GM23248 (cell line): ENCODE measurements at places on chromosomes 7 and 10.

- DNase-seq = no peak
These were observed 159.5 kb upstream of the ETV1 start for GRCh38 chr7:14148974-14149373.

DNA sequence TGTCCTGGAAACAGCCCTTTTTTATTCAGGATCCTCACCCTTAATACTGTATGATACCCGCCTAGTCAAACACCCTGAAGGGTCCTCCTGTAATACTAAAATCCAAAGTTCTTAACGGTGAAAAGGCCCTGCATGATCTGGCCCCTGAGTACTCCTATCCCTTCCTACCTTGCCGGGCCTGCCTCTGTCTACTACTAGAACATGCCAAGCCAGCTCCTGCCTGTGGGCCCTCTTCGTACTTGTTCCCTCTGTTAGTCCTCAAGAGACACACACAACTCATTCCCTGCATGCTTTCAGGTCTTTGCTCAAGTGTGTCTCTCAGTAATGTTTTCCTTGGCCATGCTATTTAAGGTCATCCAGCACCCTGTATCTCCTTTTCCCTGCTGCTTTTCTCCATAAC, 5.0 kb upstream of the WAPL start:
- no peak for DNase-seq

DNA sequence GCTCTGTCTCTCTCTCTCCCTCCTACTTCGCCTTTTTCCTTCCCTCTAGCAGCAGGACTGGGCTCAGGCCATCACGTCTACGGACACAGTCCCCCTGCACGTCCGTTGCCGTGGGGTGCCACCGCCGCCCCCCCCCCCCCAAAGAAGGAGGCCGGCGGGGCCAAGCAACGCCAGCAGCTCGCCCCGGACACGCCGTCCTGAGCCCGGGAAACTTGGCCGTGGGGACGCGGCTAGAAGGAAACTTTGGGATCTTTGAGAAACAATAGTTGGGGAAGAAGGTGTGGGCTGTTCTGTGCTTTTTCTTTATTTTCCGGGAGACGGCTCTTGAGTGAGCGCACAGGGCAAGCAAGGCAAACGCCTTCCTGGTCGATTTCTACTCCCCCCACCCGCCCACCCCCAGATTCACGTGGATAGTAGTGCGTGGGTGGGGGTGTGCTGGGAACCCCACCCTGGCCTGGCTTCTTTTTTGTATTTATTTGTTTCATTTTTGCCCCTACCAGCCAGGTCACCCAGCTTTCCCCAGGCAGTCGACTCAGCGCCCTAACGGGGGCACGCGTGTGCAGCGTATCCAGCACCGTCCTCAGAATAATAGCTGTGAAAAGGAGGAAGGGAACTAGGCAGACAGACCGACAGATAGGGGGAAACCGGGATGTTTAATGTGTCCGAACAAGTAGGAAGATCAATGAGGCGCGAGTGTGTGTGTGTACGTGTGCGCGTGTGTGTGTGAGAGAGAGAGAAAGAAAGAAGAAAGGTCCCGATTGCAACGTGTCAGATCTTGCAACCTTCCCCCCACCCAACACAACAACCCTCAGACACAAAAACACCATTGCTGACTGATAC, 1.4 kb downstream of the MXI1 start:
- peak; percentile 77 for DNase-seq

DNA sequence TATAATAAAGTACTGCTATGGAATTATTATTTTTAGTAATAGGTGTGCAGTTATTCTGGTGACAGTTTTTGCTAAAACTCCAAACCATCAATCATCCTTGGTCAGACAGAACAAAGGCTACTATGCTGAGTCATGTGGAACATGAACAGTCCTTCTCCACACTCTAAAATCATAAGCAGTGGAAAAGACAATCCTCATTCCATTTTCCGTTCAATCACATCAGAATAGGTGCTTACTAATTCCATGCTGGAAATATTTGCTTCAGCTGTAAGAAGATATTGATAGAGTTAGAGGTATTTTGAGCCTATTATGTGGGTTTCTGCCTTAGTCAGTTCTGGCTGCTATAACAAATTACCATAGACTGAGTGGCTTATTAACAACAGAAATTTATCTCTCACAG, 82.9 kb downstream of the FAM13C start:
- DNase-seq = no peak

- DNase-seq = peak; percentile 65
These were observed 218.3 kb downstream of the AHR start for GRCh38 chr7:17516771-17517170.

DNA sequence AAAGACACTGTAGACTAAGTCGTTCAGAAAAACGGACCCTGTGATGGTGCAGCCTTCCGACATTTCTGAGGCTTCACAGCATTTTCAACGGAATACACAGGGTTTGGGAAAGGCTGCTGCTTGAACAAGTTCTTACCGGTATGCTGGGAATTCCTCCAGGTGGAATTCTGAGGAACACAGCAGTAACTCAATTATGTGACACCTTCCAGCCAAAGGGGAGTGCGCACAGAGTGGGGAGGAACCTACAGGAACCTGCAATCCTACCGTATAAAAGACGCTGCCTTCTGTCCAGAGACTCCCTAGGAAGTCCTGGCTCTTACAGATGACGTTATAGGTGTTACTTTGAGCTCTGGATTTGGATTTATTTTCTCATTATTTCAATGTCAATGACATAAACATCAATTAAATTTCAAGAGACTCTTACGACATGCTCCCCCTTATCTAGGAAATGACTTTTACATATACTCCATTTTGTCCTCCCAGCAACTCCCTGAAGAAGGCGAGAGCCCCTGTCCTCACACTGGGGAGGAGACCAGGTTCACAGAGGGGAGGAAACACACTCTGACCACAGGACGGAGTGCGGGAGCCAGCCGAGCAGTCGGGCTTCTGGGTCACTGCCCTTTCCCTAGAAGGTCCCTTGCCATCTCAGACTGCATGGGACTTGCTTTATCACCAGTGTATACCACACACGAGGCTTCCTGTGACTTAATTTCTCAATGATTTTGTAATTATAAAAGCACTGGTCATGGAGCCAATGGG, 27.9 kb downstream of the VIPR2 start:
- DNase-seq = no peak

DNA sequence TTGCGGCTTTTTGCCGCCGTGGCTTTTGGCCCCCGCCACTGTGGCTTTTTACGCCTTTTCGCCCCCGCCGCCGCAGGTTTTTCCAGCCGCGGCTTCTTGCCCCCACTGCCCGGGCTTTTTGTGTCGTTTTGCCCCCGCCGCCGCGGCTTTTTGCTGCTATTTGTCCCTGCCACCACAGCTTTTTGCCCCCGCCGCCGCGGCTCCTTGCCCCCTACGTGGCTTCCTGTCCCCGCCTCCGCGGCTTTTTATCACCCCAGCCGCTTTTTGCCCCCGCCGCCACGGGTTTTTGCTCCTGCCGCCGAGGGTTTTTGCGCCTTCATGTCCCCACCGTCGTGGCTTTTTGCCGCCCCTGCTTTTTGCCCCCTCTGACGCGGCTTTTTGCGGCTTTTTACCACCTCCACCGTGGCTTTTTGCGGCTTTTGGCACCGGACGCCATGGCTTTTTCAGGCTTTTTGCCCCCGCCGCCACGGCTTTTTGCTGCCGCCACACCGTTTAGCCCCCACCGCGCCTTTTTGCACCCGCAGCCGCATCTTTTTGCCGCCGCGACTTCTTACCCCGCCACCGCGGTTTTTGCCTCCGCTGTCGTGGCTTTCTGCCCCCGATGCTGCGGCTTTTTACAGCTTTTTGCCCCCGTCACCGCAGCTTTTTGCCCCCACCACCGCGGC, 637.0 kb downstream of the ZNF716 start:
- no peak for DNase-seq

- no peak for DNase-seq
These were observed 13.4 kb upstream of the HNRNPH3 start for GRCh38 chr10:68318331-68319059.

GRCh38 chr7:16015981-16016380, 329.5 kb upstream of the MEOX2 start:
- peak; percentile 45 for DNase-seq

- DNase-seq = no peak
These were observed 12.2 kb upstream of the PPIF start for GRCh38 chr10:79335094-79335469.

GRCh38 chr10:128307820-128308219, 181.6 kb upstream of the MKI67 start:
- no peak for DNase-seq

DNA sequence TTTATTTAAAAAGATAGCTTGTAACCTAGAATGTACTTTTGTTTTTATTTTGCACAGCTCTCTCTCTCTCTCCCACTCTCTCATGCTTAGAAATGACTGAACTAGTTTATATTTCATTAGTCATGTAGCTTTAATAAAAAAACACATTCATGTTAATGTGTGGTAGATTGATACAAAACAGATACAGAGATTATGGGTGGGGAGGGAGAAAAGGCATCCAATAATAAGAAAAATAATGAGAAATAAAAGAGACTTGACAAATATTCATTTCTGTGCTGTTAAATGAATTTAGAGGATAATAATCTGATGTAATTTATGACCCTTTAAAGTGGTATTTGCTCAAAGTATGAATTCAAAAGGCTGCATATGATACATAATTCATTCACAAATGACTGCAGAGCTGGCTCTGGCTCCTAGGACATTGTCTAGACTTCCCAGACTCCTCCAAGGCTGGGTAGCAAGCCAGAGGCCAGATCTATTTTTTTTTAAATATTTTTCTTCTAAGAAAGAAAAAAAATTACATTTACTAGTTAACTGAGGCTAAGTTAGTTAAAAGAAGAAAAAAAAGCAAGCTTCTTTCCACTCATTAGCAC, 105.7 kb upstream of the DNAJB12 start:
- no peak for DNase-seq

GRCh38 chr7:94088560-94088959, 84.4 kb upstream of the BET1 start:
- peak; percentile 62 for DNase-seq

GRCh38 chr10:73509695-73510094, 13.9 kb upstream of the PPP3CB start:
- no peak for DNase-seq

GRCh38 chr7:18408461-18408860, 87.1 kb upstream of the HDAC9 start:
- DNase-seq = peak; percentile 95

DNA sequence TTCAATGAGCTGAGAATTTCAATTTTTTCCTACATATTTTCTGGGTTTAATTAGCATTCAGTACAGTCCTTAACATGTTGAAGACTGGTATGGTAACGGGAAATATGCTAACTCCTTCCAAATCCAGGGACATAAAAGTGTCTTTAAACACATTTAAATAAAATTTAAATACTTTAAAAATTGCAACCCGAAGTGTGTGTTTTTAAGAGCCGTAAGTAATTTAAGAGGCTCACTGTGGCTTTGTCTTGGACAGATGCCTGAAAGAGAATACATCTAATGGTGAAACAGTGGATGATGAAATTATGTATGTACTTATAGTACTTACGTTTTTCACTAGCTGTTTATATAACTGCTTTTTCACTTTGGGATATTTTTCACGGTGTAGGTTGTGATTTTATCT, 687.3 kb upstream of the CELF2 start:
- DNase-seq = no peak
